ENCODE measurements at places on chromosomes 11 and 22.
A peak's percentile ranks its signal among the peaks of the same experiment; 100 is the strongest.

GRCh38 chr11:68727783-68728182, 23.5 kb downstream of the TESMIN start:
- no peak for DNase-seq

- no peak for DNase-seq
Measured at GRCh38 chr11:30431127-30431814, 108.4 kb downstream of the ARL14EP start.

- no peak for DNase-seq
Measured at GRCh38 chr11:131615611-131616010, 245.2 kb downstream of the NTM start.

DNA sequence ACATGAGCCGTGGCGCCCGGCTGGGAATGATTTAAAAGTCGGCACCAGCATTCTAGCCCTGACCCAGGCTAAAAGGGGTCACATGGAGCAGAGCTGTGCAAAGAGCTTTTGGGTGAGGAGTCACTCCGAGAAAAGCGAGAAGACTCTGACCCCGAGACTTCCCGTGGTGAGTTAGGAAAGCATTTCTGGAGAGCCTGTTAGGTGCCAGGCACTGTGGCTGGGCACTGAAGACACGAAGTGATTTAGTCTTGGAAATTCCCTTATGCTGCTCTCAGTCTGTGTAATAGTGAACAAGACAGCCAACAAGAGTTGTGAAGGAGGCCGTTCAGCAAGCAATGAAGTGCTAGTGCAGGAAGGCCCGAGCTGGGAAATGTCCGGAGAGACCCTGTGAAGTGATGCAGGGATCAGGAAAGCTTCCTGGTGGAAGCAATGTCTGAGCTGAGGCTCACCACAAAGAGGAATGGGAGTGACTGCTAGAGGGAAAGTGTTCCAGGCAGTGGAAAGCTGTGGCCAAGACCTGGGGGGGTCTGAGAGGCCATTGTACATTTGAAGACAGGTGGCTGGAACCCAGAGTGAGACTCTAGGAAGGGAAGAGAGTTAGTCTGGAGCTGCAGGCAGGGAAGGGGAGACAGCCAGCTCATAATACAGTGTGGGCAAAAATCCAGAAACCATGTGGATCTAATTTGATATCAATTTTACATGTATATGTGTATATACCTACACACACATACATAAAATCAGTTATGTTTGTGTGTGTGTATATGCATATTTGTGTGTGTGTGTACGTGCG, 31.6 kb downstream of the MARK2 start:
- DNase-seq = no peak

DNA sequence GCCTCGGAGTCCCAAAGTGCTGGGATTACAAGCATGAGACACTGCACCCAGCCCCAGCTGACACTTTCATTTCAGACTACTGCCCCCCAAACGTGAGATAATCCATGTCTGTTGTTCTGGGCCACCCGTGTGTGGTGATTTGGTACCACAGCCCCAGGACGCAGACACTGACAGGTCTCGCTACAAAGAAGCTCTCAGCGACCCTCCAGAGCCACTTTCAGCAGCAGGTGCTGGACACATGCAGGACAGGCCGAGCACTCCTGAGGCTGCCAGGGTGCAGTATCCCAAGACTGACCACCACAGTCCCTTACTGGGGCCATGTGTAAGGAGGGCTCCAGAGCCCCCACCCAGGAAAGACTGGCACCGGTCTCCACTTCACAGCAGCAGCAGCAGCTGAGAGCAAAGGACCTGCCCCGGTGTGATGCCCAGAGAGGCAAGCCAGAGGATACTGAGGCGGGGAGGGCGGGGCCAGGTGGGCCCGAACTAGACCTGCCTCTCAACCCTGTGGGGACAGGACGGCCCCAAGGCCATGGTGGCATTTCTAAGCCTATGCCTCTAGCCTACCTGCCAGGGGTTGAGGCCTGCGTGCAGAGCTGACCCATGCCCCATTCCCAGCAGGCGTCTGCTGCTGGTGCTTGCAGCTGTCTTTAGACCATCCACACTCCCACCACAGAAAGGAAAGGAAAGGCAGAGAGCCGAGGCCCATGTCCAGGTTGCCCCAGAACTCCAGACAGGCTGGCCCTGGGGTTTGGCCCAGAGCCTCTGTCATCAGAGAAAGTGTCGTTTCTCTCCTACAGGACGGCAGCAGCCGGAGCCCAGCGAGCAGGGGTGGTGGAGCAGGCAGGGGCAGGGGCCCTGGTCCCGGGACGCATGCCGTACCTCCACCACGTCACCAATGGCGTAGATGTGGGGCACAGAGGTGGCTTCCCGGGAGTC, 28.0 kb upstream of the GNB1L start:
- peak; percentile 14 for DNase-seq

- no peak for DNase-seq
Measured at GRCh38 chr22:32339190-32340012, 18.3 kb upstream of the RFPL3 start.

- no peak for DNase-seq
Measured at GRCh38 chr11:32385998-32386397, 49.3 kb downstream of the WT1 start.

DNA sequence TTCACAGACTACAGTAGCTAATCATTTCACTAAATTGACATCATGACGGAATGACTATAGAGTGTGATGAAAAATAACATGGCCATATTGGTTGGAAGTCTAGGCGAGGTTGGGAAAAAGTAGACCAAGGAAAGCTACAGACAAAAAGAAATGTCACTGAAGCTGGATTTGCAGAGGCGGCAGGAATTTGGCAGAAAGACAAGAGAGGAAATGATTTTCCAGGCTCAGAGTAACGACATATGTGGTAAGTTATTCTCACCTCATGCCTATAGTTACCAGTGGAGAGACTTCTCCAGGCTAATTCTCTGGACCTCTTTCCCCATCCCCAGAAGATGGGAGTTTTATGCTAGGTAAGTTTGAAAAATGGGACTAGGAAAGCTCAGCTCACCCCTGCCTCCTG, 1005.8 kb upstream of the CCDC90B start:
- no peak for DNase-seq

- DNase-seq = no peak
Measured at GRCh38 chr11:44731685-44732430, 5.1 kb downstream of the TSPAN18 start.

GRCh38 chr22:39134366-39135091, 18.0 kb downstream of the CBX7 start:
- DNase-seq = no peak

GRCh38 chr22:45552017-45552411, 49.3 kb downstream of the FBLN1 start:
- peak; percentile 62 for DNase-seq

DNA sequence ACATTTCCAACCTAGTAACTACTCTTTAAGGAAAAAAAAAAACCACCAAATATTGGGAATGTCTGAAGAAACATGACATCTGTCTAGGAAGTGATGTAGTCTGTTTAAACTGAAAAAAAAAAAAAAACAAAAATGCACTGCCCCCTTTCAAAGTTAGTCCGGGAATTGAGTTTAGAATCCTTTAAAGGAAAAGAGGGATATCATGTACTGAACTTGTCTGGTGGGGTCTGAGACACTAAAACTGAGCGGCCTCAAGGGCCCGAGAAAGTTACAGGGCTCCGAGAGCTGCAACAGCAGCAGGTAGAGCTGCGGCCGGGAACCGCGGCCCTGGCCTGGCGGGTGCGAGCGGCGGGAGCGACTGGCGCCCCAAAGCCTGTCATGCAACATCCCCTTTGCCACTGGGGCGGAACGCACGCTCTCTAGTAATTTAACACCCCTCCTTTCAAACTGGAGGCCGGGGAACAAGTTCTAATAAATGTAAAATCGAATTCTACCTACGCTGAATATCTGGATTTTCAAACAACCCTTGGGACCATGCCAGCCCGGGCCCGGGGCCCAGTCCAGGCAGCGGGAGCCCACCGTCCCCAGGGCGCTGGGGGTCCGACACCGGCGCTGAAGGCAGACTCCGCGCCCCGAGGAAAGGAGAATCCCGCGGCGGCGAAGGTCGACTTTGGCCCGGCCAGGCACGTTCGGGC, 736 bp downstream of the RDX start:
- peak; percentile 74 for DNase-seq

GRCh38 chr22:33658775-33659174, 261.5 kb downstream of the LARGE1 start:
- DNase-seq = no peak

- DNase-seq = no peak
Measured at GRCh38 chr11:120909676-120910416, 114.1 kb upstream of the TBCEL start.

DNA sequence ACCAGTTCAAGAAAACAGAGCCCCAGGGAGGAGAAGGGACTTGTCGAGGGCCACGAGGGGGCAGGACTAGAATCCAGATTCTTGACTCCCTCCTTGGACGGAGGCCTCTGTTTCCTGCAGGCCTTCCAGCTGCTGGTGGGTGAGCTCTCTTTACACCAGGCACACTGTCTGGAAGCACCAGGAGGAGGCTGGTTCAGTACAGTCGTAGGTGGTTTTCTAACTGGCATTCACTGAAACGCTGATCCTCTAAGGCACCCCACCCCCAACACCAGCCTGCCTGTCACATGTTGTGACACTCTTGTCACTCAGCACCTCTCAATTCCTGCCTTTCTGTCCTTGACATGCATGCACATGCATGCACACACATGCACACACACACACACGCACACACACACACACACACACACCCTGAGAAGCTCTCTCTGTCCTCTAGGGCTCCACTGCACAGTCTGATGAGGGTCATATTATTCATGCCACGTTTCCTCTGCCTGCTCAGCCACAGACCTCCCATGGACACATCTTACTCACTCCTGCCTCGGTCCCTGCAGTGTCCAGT, 751 bp downstream of the MS4A10 start:
- no peak for DNase-seq

Data from ovary (tissue), 10 donors.